ENCODE measurements at places on chromosomes 7 and 10.

DNA sequence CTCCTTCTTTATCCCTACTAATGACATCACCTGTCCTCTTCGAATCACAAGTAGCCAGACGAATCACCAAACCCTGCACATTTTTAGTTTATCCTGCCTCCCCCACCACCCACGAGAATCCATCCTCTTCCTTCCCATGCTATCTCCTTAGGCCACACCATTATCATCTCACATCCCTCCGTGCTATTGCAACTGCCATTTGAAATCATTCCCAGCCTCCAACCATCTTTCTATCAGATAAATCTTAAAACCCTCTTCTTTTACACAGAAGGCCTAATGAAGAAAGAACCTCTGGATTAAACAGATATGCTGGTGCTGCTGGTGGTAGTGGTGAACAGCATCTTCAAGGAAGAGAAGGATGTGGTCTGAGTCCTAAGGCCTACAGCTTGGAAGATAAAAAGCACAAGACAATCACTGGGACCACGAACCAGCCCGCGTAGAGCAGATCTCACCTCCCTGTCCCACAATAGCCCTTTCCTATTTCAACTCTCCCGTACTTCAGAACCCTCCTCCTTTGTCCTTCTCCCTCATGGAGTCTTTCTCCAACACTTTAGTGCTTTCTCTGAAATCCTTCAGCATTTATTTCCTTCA, 403.1 kb downstream of the SFMBT2 start:
- no peak for DNase-seq

DNA sequence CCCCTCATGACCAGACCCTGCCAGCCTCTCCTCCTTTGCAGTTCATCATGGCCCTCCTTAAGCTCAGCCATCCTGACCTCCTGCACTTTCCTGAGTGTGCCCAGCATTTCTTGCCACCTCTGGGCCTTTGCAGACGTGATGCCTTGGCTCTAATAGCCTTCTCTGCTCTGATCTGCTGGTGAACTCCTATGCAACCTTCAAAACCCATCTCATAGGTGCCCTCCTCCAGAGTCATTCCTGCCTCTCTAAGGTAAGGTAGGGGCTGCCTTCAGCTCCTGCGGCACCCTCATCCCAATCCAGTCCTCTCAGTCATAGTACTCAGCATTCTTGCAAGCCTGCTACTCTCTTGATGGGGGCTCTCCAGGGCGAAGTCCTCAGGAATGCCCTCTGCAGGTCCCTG, 19.3 kb upstream of the ELN start:
- no peak for DNase-seq

DNA sequence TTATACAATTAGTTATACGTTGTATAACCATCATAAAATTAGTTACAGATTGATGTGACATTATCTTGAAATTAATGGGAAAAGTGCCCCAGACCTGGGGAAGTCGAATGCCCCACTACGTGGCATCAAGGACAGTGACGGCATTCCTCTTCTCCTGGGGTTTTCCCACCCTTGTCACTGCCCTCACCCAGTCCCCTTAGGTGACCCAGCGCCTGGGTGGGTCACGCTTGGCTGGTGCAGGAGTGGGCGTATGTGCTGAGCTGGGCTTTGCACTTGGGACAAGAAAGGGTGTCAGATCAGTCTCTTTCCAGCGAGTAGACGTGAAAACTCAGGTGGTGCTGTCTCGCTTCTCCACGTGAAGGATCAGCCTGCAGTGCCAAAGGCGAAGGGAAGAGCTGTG, 7.6 kb downstream of the FOXK1 start:
- no peak for DNase-seq

DNA sequence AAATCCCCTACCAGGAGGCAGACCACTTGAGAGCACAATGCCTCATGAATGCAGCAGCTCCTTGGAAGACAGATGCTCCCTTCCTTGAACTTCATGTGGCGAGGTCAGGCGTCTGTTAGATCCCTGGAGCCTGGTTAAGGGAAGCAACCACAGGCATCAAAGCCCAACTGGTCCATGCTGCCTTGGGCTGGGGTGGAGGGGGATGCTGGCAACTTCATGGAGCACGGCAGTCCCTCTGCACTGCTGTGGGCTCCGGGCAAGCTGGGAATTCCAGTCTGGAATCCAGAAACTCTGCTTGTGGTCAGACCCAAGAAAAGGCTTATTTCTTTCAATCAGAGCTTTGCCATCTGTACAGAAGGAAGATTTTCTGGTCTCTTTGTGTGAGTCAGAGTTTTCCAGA, 130.4 kb downstream of the PFKFB3 start:
- DNase-seq = no peak

DNA sequence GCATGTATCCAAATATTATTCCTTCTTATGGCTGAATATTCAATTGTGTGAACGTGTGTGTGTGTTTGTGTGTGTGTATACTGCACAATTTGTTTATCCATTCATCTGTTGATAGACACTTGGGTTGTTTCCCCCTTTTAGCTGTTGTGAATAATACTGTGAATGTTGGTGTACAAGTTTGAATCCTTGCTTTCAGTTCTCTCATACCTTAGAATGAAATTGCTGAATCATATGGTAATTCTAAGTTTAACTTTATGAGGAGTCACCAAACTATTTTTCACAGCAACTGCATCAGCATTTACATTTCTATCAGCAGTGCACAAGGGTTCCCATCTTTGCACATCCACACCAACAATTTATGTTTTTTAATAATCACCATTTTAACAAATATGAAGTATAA, 86.9 kb upstream of the GATAD1 start:
- DNase-seq = no peak

Measured in activated T-helper 1 cell treated with Interleukin-2 at 50 U/mL for 16 hours (primary cell).